Endothelial cell (in vitro differentiated cells): ENCODE measurements at places on chromosomes 7 and 10. TPM values are rescaled to one million over a fixed set of nuclear protein-coding genes. Genes with fewer than 3 reads are reported as not detected.

GRCh38 chr7:155373359-155374273, 75.9 kb downstream of the INSIG1 start:
- DNase-seq, result peak; percentile 23

GRCh38 chr10:33174674-33175434, 159.6 kb downstream of the NRP1 start:
- no peak for DNase-seq

- no peak for DNase-seq
Measured at GRCh38 chr7:101684983-101685330, 55.9 kb upstream of the MYL10 start.

Gene NXPH1
- not detected for total RNA-seq

DNA sequence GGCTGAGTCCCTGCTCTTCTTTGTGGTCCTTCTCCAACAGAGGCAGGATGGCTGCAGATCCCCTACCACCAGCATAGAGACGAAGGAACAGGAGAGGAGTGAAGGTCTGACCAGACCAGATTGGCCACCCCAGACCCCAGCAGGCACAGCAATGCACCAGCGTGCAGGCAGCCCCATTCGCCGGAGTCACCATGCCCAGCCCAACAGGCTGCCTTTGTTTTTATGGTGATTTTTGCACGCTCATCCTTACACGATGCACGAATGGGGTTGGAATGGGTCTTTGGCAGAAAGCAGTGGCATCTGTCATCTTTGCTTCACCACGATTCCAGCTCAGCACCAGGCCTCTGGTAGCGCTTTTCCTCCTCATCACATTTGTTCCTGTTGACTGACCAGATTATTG, 427.6 kb downstream of the INHBA start:
- DNase-seq, result no peak

GRCh38 chr7:121831351-121831750, 41.6 kb upstream of the PTPRZ1 start:
- no peak for DNase-seq

Gene TACC2
- 32.2 TPM for total RNA-seq

Gene NPTX2
- total RNA-seq, result 0.44 TPM

- no peak for DNase-seq
Measured at GRCh38 chr7:50954716-50955115, 172.0 kb upstream of the GRB10 start.

- DNase-seq, result no peak
Measured at GRCh38 chr10:70575874-70576802, 26.4 kb downstream of the PRF1 start.

Gene LIPK
- not detected for total RNA-seq

Gene ARID5B
- total RNA-seq, result 0.62 TPM

- DNase-seq, result peak; percentile 64
Measured at GRCh38 chr7:1536743-1537534, 6.4 kb downstream of the MAFK start.

DNA sequence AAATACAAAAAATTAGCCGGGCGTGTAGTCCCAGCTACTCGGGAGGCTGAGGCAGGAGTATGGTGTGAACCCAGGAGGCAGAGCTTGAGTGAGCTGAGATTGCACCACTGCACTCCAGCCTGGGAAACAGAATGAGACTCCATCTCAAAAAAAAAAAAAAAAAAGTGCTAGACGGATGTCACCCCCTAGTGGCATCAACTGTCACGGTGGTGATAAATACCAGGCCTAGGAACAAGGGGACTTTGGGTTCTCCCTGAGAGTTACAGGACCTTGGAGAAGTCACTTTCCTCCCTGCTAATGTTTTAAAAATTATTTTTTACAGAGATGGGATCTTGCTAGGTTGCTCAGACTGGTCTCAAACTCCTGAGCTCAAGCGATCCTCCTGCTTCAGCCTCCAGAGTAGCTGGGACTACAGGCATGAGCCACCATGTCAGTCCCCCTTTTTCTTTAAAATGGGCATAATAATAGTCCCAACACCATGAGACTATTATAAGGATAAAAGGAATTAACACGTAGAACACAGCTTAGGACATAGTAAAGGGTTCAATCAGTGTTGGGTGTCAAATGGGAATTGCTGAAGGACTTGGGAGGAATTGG, 2.6 kb upstream of the TMEM130 start:
- no peak for DNase-seq

GRCh38 chr7:30026229-30027064, at the start of gene FKBP14:
FKBP14 (minus strand) TSS chr7:30026702; CDS start chr7:30026508, 194 bp downstream.
- peak; percentile 89 for DNase-seq

Gene HKDC1
- 0.31 TPM for total RNA-seq

Gene CYP17A1
- not detected for total RNA-seq

Gene LBX1
- total RNA-seq, result not detected

DNA sequence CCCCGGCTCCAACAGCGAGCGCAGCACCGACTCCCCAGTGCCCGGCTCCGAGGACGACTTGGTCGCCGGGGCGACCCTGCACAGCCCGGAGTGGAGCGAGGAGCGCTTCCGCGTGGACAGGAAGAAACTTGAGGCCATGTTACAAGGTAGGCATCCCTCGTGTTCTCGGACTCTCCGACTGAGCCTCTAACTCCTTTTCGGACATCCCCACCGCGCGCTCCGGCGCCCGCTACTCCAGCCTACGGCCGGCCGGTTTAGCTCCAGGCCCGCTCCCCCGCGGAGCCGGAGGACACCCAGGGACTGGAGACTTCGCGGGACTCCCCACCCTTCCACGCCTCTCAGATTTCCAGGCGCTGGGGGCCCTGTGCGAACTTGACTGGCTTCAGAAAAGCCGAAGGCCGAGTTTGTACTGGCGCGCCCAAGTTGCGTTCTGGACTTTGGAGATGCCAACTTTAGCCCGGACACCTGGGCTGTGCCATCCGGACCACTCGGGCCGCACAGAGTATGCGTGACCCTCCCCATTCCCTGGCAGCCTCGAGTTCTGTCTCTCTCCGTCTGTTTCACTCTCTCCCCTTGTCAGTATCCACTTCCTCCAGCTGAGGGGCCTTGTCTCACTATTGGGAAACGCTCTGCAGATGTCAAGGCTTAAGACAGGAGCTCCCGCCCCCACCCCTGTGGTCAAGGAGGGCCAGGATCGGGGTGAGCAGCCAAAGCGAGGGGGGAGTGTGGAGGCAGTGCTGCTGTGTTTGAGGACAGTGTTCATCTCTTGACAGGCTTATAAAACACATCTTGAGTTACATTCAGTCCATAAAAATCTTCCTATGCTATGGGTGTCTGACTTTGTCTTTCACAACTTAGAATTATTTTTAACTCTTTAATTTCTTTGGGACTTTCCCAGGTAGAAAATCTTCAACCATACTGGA, 777 bp downstream of the BICC1 start:
- DNase-seq, result peak; percentile 31

DNA sequence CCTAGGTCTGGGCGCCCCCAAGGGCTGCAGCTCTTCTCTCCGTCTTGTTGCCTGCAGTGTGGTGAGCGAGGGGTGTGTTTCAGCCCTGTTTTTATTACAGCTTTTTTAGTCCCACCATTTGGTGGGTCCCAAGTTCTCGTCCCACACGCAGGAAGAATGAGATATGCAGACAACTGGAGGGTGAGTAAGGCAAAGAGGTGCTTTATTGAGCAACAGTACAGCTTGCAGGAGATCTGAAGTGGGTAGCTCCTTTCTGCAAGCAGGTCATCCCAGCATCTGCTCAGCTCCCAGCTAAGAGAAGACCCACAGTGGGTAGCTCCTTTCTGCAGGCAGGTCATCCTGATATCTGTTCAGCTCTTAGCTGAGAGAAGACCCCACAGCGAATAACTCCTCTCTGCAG, 28.2 kb downstream of the C10orf67 start:
- DNase-seq, result no peak

DNA sequence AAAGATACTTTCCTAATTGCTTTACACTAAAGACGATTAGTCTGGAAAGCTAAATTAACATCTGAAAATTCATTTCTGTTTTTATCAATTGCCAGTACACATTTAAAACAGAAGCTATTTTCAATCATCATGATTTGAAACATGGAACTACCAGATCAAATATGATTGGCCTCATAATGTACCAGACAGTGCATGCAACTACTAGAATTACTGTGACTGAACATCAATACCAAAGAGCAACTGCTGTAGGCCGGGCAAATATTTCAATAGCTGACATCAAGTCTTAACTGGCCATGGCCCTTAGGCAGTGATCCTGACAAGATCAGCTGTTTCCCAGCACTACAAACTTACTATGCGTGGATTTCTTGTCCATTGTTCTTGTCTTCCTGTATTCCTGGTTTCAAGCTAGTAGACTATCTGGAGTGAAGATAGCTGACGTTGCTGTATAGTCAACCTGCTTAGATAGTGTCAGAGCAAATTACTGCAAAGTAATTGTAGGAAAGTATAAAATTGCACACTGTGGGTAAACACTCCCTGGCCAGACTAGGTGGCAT, 21.7 kb upstream of the WNT16 start:
- no peak for DNase-seq

- peak; percentile 22 for DNase-seq
Measured at GRCh38 chr7:34759477-34760125, 101.6 kb downstream of the NPSR1 start.
